ENCODE measurements at places on chromosomes 1 and 21.

- DNase-seq = no peak
Observed at GRCh38 chr1:184152974-184153373, 101.4 kb downstream of the TSEN15 start.

DNA sequence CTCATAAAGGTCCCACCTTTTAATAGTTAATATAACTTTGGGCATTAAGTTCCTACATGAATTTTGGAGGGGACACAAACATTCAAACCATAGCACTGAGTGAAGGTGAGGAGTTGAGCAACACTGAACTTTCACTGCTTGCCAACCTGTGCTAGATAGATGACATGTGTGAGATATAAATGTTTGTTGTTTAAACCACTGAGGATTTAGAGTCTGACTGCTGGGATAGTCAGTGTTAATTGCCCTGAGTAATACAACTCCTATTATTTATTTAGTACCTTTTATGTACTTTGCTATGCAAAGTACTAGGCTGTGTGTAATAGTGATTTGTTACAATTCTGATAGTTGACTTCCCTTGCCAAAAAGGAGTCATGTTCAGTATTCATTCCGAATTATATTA, 32.4 kb upstream of the SLC16A1 start:
- DNase-seq = no peak

- no peak for DNase-seq
Observed at GRCh38 chr1:29695803-29696202, 459.5 kb downstream of the PTPRU start.

- DNase-seq = no peak
Observed at GRCh38 chr1:15311122-15311822, 64.2 kb downstream of the FHAD1 start.

DNA sequence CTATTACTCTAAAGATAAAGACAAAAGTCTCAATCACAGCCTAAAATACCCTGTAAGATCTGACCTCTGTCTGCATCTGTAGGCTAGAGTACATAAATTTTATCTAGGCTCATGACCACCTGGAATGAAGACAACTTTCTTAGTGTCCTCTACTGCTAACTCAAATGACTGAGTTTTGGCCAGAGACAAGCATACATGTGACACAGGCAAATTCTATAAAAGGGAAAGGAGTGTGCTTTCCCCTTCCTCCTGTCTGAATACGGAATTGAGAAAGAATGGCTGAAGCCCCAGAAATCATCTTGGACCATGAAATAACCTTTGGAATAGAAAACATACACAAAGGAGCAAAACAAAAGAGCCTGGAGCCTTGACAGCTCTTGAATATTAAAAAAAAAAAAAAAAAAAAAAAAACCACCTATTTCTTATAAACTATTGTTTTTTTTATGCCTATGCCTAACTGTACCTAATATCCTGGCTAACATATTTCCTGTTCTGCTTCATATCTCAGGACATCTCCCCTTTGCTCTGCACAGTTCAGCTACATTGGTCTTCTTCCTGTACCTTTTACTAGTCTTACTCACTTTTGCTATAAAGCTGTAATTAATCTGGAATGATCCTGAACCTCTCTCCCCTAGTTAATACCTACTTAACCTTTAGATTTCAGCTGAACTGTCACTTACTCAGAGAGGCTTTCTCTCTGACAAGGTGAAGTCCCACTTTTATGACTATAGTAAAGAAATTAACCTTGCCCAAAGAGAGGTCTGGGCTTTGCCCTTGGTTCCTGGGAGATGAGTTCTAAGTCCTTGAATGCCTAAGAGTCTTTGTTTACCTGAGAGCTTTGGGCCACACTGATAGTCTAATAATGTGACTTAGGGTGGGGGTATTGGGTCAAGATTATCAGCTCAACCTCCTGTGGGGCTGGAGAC, 16.1 kb downstream of the UCHL5 start:
- no peak for DNase-seq

GRCh38 chr1:239805851-239806772, 285.6 kb upstream of the FMN2 start:
- no peak for DNase-seq

GRCh38 chr1:39524591-39525365, 33.3 kb downstream of the BMP8A start:
- no peak for DNase-seq

DNA sequence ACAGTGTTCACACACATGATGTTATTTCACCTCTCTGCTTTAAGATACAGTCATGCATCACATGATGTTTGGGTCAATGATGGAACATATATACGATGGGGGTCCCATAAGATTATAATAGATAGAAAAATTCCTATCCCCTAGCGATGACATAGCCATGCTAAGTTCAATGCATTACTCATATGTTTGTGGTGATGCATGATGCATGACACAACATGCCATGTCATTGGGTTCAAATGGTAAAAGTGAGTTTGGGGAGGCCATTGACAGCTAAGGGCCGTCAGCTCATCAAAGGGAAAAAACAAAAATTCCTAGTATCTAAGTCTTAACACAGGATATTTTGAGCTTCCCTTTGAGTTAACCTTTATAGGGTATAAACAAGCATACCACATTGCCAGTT, 73.6 kb downstream of the ATP1A1 start:
- no peak for DNase-seq

- DNase-seq = no peak
Observed at GRCh38 chr1:174266476-174266875, 107.2 kb downstream of the RABGAP1L start.

- peak; percentile 9 for DNase-seq
Observed at GRCh38 chr1:64864018-64864940, 102.1 kb downstream of the JAK1 start.

GRCh38 chr1:205770618-205771017, 4.7 kb downstream of the RAB29 start:
- no peak for DNase-seq

DNA sequence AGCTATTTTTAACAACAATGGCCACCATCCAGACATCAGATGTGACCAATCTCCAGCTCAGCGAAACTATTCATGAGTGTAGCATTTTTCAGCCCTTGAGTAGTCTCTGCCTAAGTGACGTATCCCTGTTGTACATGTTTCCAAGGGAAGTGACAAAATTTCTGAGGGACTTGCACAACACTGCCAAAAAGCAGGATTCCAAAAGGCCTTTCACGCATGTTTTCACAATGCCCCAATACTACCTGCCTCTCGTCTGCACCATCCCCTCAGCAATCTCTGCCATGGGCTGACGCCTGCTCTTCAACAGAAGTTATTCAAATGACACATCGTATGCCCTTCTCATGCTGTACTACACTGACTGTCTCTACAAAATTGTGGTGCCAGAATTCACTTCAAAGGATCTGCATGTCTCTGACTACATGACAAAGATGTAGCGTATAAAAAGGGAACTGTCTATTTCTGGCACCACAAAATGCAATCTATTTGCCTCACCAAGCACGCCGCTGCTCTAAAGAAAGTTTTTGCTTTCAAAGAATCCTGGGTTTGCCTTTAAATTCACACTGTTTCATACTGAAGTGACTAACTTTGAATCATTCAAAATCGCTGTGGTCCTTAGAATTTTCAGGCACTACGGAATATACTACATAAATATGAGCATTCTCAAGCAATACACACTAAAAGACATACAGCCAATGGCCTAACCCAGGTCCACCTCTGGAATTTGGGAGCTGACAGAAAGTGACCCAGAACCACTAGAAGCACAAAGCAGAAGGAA, 32.9 kb downstream of the JAK1 start:
- no peak for DNase-seq
